Fibroblast of skin of abdomen (primary cell): ENCODE measurements at places on chromosomes 4 and X.

- no peak for DNase-seq
These were observed 170.7 kb downstream of the SLIT2 start for GRCh38 chr4:20422398-20422797.

- DNase-seq, result no peak
These were observed 275.7 kb upstream of the RASGEF1B start for GRCh38 chr4:81747242-81747930.

DNA sequence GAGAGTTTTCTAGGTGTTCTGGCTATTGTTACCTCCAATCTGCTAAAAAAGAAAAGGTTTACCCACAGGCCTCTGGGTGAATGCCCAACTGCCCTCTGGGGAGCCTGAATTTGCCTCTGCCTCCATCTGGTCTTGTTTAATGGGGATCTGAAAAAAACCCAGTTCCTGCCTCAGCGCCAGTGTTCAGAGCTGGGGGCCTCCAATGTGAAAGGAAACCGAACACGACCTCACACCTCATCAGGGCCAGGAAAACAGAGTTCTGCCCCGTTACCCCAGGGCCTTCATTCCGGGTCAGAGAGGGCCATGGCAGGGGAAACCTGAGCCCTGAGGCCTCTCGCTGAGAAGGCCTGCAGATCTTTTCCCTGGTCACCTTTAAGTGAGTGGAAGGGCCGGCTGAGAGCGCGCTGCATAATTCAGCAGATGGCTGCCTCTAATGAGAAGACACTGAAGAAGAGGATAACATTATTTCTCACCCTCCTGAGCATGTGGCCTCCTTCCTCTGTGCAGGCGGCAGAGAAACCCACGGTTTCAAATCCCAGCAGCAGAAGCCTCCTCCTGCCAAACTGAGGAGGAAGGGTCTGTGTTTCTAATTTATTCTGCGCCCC lies 6.8 kb downstream of the SEPTIN6 start:
- peak; percentile 51 for DNase-seq

GRCh38 chr4:40685300-40685699 lies 55.6 kb upstream of the RBM47 start:
- DNase-seq, result peak; percentile 86

DNA sequence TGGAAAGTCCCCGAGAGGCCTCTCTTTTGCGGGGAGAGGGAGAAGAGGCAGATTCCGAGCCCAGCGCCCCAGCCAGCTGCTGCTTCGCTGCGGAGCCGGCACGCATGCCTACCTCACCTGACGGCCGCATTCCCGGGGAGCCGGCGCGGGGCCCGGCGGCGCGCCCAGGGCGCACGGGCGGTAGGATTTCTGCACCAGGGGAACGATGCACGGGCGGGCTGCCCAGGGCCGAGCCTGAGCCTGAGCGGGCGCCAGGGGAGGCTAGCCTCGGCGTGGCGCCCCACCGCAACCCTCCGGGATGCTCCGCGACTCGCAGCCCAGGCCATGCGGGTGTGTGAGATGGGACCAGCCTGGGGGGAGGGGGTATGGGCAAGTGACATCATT lies 81.3 kb upstream of the SCML1 start:
- no peak for DNase-seq

DNA sequence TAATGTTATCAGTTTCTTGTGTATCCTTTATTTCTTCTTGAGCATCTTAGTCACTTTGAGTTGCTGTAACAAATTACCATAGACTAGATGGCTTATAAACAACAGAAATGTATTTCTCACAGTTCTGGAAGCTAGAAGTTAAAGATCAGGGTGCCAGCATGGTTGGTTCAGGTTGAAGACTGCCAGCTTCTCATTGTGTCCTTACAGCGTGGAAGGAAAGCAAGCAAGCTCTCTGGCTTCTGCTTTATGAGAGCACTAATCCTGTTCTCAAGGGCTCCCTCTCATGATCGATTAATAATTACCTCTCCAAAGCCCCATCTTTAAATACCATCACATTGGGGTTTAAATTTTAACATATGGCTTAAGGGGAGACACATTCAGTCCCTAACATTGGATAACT lies 497.2 kb downstream of the RAPGEF2 start:
- no peak for DNase-seq

GRCh38 chrX:74931214-74931613 lies 6.0 kb upstream of the NEXMIF start:
- DNase-seq, result no peak

DNA sequence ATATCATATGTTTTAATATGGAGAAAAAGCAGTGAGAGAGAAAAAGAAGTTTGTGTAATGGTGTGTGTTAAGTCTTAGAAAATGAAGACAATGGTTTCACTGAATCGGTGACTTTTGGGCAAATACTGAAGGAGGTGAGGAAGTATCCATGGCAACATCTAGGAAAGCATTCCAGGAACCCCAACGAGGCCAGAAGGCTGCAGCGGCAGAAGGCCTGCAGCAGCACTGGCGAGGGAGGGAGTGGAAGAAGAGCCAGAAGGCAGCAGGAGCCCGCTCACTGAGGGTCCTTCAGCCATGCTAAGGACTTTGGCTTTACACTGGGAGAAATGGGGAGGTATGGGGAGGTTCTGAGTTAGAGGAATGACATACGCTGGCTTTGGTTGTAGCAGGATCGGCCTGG lies 26.8 kb downstream of the COQ2 start:
- no peak for DNase-seq

DNA sequence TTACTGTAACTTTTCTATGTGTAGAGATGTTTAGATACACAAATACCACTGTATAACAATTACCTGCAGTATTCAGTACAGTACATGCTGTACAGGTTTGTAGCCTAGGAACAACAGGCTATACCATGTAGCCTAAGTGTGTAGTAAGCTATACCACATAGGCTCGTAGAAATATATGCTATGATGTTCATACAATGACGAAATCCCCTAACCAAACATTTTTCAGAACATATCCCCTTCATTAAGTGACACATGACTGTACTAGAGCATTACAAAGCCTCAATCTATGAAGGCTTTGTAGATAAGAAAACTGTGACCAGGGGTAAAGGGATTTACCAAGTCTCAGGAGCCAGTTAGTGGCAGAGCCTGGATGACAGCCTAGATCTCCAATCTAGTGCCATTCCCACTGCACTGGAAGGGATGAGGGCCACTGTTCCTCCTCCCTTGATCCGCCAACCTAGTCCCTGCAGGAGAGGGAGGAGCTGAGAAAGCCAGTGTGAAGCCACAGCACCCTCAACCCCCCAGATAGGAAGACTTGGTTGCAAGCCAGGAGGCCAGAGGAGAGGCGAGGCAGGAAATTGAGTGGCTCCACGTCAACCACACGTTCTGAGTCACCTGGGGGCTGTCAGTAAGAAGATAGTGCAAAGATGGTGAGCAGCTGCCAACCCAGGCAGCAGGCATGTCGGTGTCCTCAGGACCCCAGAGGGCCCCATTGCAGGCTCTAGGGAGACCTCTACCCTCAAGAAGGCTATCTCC lies 227.7 kb downstream of the BCOR start:
- DNase-seq, result peak; percentile 62

GRCh38 chr4:116796022-116796421 lies 289.4 kb downstream of the TRAM1L1 start:
- no peak for DNase-seq

DNA sequence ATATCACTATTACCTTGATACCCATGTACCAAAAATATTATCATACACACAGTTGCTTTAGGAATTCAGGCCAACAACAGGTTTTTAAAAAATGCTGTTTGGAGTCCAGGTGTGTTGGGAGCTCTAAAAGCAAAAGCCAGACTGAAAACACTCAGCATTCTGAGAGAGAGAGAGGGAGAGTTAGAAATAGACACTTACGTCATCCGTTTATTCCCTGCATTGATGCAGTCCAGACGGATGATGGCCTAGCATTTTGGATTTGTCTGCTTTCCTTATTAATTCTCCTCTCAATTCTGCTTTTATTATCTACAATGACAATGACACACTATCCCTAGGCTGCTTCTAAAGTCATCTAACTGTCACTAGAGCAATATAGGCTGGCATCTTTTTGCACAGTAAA lies 358.3 kb upstream of the BOD1L1 start:
- peak; percentile 31 for DNase-seq

- DNase-seq, result no peak
These were observed 650.3 kb upstream of the ATOH1 start for GRCh38 chr4:93178279-93178678.

GRCh38 chr4:162497564-162498167 lies 333.9 kb upstream of the FSTL5 start:
- DNase-seq, result peak; percentile 34

DNA sequence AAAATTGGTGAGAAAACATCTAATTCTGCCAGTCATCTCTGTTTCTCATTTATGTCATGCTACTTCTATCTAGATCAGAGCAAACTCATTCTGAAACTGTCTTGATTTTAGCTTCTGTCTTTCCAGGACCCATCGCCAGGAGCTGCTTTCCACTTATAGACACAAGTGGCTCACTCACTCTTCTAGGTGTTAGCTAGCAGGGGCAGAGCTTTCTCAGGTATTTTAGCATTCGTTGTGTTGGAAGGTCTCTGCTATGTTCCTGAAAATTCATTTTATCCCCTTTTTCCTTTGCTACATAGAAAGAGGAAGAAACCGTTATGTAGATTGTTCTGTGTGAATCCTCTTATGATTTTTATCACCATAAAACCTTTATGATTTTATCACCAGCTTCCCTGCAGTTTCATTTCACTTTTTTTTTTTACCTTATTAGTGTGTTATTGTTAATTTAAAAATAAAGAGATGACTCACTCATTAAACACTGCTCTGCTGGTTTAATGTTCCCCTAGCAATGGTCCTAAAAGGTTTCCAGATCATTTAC lies 246.6 kb upstream of the AADAT start:
- no peak for DNase-seq

- DNase-seq, result no peak
These were observed 97.1 kb upstream of the NRK start for GRCh38 chrX:105725228-105725627.

- DNase-seq, result no peak
These were observed 52.9 kb upstream of the HPRT1 start for GRCh38 chrX:134407065-134407376.

- no peak for DNase-seq
These were observed 5.3 kb upstream of the PUDP start for GRCh38 chrX:7153231-7153630.

DNA sequence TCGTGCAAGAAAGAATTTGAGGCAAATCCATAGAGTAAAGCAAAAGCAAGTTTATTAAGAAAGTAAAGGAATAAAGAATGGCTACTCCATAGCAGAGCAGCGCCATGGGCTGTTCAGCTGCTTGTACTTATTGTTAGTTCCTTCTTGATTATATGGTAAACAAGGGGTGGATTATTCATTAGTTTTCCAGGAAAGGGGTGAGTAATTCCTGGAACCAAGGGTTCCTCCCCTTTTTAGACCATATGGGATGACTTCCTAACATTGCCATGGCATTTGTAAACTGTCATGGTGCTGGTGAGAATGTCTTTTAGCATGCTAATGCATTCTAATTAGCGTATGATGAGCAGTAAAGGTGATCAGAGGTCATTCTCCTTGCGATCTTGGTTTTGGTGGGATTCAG lies 23.5 kb upstream of the CEP135 start:
- no peak for DNase-seq
